ENCODE measurements at places on chromosomes 7 and 10. TPM values are rescaled to one million over a fixed set of nuclear protein-coding genes. Genes with fewer than 3 reads are reported as not detected.

Gene INMT
- total RNA-seq = not detected

Gene GNGT1
- not detected for total RNA-seq

DNA sequence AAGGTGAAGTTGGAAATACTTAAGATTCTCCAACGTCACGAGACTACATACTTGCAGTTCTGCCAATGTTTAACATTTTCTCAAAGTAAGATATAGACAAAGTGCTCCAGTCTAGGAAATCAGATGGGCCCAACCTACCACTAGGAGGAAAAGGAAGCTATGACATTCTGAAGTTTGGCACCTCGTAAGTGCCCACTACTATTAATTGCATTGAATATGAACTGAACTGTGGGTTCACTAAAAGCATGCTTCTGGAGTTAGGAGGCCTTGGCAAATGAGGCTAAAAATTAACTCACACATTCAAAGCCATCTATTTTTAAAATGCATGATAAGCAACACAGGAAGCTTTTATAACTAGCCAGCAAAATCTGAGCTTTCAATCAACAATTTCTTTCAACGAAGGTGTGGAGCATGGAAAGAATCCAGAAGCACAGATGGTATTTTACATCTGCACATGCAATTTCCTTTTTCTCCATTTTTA is 149.7 kb downstream of the LRRTM3 start:
- no peaks in the 10 kb centered on the region for H3K36me3 ChIP-seq
- H3K27ac ChIP-seq = no peak overlapping the region
- H3K4me1 ChIP-seq = no peaks in the 10 kb centered on the region

DNA sequence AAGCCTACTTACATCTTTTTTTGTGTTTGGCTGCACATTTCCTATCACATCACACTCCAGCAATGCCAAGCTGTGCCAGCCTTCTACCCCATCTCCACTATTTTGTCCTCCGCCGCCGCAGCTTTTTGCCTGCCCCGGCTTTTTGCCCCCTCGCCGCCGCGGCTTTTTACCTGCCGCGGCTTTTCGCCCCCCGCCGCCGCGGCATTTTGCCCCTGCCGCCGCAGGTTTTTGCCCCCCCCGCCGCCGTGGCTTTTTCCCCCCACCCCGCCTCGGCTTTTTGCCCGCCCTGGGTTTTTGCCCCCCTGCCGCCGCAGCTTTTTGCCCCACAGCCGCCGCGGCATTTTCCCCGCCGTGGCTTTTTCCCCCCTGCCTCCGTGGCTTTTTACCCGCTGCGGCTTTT is 506.0 kb downstream of the ZNF37A start:
- no peak overlapping the region for H3K27ac ChIP-seq
- H3K36me3 ChIP-seq = no peaks in the 10 kb centered on the region
- H3K4me3 ChIP-seq = no peak overlapping the region
- no peak for DNase-seq

DNA sequence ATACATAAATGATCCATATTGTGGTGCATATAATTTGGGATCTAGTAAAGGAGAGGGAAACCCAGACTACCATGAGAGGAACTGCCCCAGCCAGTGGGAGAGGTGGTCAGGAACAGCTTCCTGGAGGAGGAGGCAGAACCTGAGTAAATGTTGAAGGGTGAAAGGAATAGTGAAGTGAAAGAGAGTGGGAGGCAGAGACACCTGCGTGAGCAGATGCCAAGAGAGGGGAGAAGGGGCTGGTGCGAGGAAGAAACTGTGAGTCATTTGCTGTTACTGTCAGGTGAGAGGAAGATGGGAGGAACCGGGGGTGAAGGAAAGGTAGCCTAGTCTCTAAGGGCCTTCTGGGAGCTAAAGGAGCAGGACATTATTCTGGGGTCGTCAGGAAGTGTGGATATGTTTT is 294.8 kb downstream of the GRID1 start:
- no peak overlapping the region for H3K4me3 ChIP-seq
- H3K4me1 ChIP-seq = no peaks in the 10 kb centered on the region
- no peak for DNase-seq
- H3K27ac ChIP-seq = no peak overlapping the region

- DNase-seq = no peak
- H3K27me3 ChIP-seq = no peaks in the 10 kb centered on the region
- H3K36me3 ChIP-seq = peaks cover 39% of the 10 kb centered on the region
- H3K27ac ChIP-seq = no peak overlapping the region
Observed at GRCh38 chr7:135928136-135928535, 49.0 kb downstream of the MTPN start.

GRCh38 chr10:109741712-109742111 is 181.6 kb downstream of the XPNPEP1 start:
- no peaks in the 10 kb centered on the region for H3K4me1 ChIP-seq
- no peak for DNase-seq
- H3K27ac ChIP-seq = no peak overlapping the region
- no peaks in the 10 kb centered on the region for H3K36me3 ChIP-seq
